ENCODE measurements at places on chromosomes 6 and 20.

DNA sequence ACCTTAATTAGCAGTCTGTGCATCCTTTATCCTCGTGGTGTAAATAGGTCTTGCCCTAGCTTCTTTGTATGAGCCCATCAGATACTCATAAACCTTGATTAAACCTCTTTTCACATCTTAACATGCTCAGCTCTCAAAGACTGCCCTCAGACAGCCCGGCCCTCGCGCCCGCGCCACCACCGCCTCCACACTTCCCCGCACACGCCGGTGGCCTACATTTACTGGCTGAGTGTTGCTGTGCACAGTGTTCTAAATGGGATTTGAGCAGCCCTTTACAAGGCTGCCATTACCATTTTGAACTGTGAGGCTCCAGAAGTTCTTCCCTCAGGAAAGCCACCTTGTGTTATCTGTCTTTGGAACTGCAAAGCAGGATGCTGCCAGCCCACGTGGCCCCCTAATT is 63.0 kb upstream of the INSM1 start:
- no peak for DNase-seq

GRCh38 chr20:40110311-40110831 is 578.7 kb downstream of the MAFB start:
- DNase-seq = no peak

DNA sequence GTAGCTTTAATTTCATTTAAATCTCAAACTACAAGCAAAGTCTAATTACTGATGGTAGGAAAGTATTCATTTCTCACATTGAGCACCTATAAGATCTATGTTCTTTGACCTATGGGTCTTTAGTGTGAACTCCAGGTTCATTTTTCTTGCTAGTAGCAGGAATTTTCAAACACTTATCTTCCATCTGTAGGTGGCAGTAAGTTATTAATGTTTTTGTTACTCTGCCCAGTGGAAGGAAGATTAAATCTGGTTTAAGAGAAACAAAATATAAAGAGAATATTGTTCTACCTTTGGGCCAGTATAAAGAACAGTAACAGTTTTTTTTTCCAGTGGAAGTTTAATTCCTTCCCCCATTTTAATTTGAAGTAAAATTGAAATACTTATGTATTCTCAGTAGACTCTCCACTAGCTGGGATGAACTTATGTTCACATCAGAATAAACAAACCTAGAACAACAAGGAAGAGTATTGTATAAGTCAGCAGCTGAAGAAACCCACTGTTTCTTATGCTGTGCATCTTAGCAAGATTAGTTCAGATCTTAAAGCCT is 328.2 kb downstream of the PHF3 start:
- DNase-seq = no peak

- DNase-seq = no peak
These were observed 217.1 kb downstream of the FARS2 start for GRCh38 chr6:5478380-5478779.

- no peak for DNase-seq
These were observed 229.1 kb downstream of the PLCB1 start for GRCh38 chr20:8361006-8361652.

- no peak for DNase-seq
These were observed 79.2 kb upstream of the GCM1 start for GRCh38 chr6:53227847-53228246.

DNA sequence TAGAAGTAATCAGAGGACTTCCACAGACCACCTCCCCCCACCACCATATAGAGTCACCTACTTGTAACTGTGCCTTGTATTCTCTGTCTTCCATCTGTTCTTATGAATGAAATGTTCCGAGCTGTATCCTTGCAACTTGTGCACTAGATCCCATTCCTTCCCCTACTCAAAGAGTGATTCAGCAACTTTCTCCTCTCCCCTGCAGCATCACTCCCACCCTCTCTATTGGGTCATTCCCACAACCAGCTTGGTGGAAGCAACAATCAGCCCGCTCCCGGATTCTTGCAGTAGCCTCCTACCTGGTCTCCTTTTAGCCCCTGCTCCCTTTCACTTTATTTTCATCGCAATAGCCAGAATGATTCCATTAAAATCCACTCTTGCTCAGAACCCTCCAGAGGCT is 34.9 kb upstream of the REV3L start:
- DNase-seq = no peak

- no peak for DNase-seq
These were observed 83.5 kb downstream of the ZHX3 start for GRCh38 chr20:41234041-41234440.

DNA sequence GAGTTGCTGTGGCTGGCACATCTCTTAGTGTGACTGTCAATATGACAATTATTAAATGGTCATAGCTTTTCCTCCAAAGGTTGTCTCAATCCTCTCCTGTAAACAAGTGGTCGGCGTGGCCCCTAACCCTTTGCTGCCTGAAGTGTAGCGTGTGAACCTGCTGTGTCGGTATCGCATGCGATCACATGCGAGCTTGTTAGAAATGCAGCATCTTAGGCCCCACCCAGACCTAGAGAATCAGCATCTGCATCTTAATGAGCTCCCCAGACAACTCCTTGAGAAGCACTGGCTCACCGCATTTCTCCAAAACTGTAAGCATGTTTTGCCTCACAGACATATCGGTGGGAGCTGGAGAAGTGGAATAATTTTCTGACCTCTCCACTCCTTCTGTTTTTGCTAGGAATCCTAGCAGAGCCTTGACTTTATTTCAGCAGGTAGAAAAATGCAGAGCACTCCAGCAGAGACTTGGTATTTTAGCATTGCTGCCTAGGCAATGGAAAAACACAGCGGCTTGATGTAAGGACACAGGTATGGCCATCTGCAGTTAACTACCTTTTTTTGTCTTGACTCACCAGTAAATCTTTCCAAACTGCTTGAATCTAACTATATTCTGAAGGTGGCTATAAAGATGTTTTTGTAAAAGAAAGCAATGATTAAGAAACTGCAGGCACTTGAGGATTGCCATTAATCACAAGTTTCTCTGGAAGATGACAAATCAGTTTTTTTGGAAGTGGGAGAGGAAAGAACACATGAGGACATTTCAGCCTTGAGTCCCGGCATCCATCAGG is 67.6 kb downstream of the PSMG4 start:
- DNase-seq = no peak

DNA sequence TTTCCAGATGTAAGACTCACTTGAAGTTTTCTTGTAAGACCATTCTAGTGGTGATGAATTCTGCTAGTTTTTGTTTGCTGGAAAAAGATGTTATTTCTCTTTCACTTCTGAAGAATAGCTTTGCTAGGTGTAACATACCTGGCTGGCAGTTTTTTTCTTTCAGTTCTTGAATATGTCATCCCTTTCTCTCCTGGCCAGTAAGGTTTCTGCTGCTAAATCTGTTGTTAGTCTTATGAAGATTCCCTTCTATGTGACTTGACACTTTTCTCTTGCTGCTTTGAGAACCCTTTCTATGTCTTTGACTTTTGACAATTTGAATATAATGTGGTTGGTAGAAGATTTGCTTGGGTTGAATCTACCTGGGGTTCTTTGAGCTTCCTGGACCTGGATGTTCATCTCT is 314.7 kb upstream of the NOX3 start:
- DNase-seq = no peak

DNA sequence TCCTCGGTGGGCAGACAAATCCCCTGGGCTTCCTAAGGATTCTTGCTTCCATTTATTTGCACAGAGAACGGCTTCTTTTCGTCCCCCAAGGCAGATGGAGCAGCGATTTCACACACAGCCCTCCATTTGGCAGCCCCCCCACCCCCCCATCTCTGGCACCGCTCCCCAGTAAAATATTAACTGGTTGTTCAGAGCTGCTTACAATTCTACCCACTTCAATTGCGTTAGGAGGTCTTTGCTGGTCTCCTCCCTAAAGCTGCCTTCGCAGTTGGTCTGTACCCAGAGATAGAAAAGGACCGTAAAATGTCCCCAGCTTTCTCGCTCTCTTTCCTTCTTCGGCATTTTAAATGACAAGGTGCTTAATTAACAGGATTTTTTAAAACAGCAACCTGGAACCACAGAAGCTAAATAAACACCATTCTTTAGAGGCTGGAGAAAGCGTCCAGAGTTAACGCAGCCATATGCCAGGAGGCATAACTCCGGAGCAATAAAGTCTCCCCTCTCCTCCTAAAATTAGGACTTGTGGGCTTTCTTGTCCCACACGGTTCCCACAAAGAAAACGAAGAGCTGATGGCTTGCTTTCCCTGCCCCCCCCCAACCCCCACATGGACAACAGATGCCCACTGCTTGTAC is 1.7 kb upstream of the ZMYND8 start:
- DNase-seq = no peak

DNA sequence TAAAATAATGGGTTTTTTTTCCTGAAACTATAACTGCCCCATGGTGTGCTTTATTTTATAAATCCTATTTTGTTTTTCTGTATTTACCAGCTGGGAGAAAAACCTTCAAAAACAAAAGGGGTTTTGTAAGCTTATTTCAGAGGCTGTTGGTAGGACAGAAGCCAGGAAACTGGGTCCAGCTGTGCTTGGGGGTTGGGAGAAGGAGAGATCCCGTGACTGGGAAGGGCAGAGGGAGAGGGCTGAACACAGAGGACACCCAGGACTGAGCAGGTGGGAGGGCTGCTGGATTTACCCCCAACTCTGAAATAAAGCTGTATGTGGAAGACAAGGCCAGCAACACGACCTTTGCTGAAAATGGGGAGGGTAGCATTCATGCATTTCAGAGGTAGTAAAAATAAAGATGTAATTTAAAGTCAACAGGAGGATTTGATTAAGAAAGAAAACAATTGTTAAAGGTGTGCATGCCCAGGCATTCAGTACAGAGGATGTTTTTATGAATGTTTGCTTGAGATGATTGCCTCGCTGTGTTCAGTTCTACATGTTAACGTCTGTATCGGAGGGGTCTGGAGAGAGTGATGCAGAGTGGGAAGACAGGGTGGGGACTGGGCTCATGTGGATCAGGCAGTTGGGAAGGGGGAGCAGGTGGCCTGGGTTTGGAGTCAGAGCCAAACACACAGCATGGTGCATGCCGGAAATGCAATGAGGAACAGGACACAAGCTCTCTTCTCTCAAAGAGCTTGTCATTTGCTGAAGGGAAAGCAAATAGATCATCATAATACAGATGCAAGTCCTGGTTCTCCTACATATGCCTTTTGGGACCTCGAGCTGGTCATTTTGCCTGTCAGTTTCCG is 21.4 kb downstream of the ARFGEF3 start:
- DNase-seq = no peak

DNA sequence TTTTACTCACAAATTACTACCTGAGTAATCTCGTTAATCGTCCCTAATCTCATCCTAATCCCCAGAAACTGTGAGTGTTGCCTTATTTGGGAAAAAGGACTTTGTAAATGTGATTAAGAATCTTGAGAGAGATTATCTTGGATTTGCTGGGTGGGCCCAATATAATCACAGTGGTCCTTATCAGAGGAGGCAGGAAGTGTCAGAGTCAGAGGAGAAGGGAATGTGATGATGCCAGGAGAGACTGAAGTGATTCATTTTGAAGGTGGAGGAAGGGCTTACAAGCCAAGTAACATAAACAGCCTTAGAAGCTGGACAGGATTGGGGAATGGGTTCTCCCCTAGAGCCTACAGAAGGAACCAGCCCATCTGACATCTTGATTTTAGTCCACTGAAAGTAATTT is 16.7 kb downstream of the RPP21 start:
- no peak for DNase-seq

GRCh38 chr20:48607544-48607865 is 220.3 kb downstream of the PREX1 start:
- DNase-seq = no peak

DNA sequence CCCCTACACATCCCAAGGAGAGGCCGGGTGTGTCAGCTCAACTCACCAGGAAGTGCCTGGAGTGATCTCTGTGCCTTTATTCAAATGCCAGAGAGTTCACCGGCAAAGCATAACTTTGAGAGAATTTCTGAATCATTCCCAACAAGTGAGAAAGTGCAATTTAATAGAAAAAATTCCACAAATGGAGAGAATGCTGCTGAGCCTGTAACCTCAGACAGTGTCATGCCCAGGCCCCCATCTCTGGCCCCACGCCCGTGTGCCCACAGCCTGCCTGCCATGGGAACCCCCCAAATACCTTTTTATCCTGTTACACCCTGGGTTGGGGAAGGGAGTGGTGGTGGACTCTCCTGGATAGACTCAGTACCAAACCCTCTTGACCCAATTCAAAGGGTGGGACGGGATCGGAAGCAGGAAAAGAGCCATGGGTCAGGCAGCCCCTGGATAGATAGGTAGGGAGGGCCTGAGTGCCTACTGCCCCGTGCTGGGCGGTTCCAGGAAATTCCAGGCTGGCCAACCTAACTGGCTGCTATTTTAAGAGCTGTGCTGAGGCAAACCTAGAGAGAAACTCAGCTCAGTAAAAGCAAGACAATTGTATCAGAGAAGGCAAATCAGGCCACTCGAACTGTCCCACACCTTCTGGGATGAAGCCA is 179.0 kb upstream of the FOXA2 start:
- DNase-seq = no peak

- peak; percentile 24 for DNase-seq
These were observed 2.8 kb upstream of the ASF1A start for GRCh38 chr6:118890997-118891790.

- peak; percentile 62 for DNase-seq
These were observed 417 bp downstream of the NFATC2 start for GRCh38 chr20:51542033-51542570.

GRCh38 chr6:75572072-75572471 is 29.6 kb upstream of the SENP6 start:
- DNase-seq = no peak

GRCh38 chr6:124535299-124535698 is 426.9 kb upstream of the RNF217 start:
- no peak for DNase-seq

GRCh38 chr6:15775076-15775634 is 112.3 kb upstream of the DTNBP1 start:
- no peak for DNase-seq

- no peak for DNase-seq
These were observed 30.4 kb upstream of the PI16 start for GRCh38 chr6:36924131-36924530.

DNA sequence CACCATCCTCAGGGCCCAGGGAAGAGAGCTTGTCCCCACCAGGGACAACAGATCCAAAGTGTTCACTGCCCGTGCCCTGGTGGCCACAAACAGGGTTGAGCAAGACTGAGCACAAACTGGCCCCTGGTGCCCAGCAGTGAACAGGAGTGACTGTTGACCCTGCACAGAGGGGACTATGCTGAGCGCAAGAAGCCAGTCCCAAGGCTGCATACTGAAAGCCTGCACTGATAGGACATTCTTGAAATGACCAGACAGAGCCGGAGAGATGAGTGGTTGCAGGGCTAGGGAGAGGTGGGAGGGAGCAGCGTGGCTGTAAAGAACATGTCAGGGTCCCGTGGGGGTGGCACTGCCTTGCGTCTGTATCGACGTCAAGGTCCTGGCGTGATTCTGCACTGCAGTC is 2.9 kb upstream of the FNDC11 start:
- no peak for DNase-seq

- DNase-seq = no peak
These were observed 19.1 kb downstream of the SCP2D1 start for GRCh38 chr20:18832546-18833200.
